Vagina (tissue), 2 donors: ENCODE measurements at places on chromosomes 3 and 15. TPM values are rescaled to one million over a fixed set of nuclear protein-coding genes. Genes with fewer than 3 reads are reported as not detected.

DNA sequence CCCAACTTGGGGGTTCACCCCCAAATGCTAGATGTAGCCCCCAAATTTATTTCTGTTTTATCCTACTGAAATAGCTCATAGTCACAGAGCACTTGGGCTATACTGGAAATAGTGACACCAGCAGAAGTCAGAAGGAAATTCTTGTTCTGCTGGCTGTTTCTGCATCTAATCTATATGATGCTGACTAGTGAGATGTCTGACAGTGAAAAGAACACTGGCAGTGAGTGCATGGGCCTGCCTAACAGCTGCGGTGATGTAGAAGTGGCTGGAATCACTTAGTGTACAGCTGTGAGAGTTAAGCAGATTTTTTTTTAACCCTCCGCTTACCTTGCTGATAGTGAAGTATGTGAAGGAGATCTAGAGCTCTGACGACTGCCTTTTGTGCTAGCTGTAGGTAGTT lies 14.0 kb downstream of the TTC14 start:
- no peak for DNase-seq

GRCh38 chr15:55434989-55435825 lies 26.9 kb downstream of the PIERCE2 start:
- DNase-seq = no peak

DNA sequence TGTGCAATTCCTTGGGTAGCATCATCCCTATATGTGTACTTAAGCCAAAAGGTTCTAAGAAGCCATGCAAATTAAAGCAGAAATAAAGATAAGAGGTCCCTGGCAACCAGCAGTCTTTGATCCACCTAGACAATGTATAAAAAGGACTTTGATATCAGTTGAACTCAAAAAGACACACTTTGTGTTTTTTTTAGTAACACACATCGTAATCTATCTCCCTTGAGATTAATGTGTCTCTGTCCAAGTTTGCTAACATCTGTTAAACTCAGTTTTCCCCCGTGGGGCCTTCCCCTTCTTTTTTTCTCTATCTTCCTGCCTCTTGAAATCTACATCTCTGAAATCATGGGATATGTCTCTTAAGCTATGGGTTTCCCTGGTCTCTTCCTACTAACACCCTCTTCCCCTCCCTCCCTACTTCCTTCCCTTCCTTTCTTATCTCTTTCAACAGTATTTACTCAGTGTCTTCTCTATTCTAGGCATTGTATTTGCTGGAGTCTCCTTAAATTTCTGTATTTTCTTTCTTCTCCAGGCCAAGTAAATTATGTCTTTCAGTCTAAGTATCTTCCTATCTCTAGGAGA lies 27.7 kb downstream of the ALDH1A2 start:
- no peak for DNase-seq

DNA sequence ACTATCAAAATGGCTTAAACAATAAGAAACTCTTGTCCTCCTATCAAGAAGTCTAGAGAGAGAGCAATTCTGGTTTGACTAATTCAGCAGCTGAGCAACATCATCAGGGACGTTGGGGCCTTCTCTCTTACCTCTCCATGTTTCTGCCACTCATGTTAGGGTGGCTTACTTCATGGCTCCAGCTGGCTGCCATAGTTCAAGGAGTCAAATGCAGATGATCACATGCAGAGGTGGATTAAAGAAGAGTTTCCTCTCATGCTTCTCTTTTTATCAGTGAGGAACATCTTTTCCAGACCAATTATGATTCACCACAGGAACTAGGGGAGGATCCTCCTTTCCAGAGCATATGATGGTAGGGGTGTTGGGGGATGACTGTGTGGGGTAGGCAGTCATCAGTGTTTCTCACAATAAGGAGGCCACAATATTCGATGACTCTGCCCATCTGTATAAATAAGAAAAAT lies 45.5 kb downstream of the NEK11 start:
- no peak for DNase-seq

- DNase-seq = no peak
These were observed 15.4 kb downstream of the HHLA2 start for GRCh38 chr3:108311797-108312196.

GRCh38 chr15:90959894-90960293 lies 5.2 kb downstream of the RCCD1 start:
- no peak for DNase-seq

- no peak for DNase-seq
These were observed 74.8 kb upstream of the POLG start for GRCh38 chr15:89409184-89410038.

- DNase-seq = no peak
These were observed 14.6 kb downstream of the GPR160 start for GRCh38 chr3:170052398-170052797.

DNA sequence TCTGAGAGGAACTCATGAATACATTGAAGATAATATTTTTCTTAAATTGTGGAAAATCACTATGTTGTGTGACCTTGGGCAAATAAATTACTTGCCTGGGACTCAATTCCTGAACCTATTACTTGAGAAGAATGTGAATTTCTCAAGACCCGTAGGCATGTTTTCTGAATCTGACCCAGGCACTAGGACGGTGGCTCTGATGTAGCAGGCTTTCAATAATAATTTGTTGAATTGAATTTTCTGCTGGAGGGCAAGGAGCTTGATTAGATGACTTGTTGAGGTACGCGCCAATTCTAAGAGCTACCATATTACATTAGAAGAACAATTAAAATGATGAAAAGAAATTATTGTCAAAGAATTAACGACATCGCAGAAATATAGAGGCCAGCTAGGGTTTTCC lies 150.2 kb upstream of the LRRC3B start:
- DNase-seq = no peak

DNA sequence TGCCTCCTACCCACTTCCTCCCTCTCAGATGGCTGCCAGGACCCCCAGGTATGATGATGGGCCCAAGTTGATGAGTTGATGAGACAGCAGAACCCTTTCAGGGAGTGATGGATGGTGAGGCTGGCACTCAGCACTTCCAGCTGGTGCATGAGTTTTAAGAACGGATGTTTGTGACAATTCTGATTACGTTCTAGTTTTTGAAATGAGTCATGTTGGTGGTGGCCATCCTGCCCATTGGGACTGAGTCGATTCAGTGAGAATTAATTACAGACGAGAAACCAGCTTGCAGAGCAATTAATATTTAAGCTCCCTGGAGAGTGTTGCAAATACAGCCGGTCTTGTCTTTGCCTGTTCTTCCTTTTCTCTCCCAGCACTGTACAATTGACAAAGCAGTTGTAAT lies 56.9 kb upstream of the NR2C2 start:
- no peak for DNase-seq

GRCh38 chr15:23424111-23424904 lies 22.7 kb downstream of the GOLGA6L2 start:
- no peak for DNase-seq

GRCh38 chr15:57445872-57446271 lies 69.6 kb downstream of the CGNL1 start:
- DNase-seq = no peak

Gene GHRL
- total RNA-seq = not detected

Gene ZNF774
- 8.3 TPM for total RNA-seq

Gene KBTBD13
- not detected for total RNA-seq

Gene CYB561D2
- 11.5 TPM for total RNA-seq
